ENCODE measurements at places on chromosomes 1 and 21.

DNA sequence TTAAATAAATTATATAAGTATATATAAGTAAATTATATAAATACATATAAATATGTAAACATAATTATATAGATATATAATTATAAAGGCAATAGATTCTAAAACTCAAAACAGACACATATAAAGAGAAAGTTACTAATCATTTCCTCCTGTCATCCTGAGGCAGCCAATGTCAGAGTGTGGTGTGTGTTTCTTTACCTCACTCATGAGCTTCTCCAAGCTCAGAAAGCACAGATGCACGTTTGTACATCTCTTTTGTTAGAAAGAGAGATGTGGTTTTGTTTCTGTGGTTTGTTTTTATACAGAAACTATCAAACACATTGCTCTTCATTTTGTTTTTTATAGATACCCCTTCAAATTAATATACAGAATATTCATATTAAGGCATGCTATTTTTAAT, 594.8 kb downstream of the USP25 start:
- no peak for DNase-seq

DNA sequence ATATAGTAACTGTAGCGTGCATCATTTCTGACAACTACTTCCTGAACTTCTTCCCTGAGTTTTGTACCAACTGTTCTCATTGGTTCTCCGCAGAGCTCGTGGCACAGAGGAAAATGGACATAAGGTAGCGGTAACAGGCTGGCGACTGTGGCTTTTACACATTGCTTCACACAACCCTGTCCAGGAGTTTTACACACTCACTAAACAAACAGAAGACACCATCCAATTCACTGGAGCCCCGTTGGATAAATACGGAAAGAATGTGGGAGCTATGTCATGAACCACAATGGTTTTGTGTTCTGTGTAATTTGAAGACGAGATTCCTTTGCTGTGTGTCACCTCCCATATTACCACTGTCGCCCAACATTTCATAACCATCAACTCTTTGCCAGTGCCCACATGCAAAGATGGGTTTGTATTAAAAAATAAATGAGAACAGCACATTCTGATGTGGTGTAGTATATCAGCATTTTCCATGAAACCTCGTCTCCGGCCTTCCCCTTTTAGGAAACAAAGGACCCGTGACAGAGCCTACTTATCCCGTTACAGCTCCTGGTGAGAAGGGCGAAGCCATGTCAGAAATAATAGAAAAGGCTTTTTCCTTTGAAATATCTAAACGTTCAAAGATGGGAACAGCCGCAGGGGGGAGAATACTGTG, 47.4 kb upstream of the ENAH start:
- DNase-seq, result no peak

DNA sequence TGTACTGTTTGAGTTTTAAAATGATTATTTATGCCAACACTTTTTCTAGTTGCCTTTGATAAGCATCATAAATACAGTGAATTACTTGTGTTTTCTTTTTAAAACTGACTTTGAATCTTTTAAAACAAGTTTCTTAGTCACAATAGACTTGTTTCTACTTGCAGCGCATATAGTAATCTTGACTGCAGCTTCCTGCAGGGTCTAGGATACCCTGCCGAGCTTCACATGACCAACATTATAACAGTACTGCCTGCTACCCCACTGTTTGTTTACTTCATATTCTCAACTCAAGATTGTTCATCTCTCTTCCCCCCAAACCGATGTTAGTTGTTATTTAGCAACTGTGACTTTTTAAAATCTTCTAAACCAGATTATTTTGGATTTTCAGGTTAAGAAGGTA, 751.3 kb upstream of the NEGR1 start:
- DNase-seq, result no peak

- DNase-seq, result no peak
Observed at GRCh38 chr1:27555700-27556424, 48.1 kb downstream of the AHDC1 start.

GRCh38 chr1:234188454-234188792, 184.8 kb upstream of the COA6 start:
- DNase-seq, result peak; percentile 55

GRCh38 chr1:17156108-17156507, 36.9 kb upstream of the PADI2 start:
- DNase-seq, result peak; percentile 91

DNA sequence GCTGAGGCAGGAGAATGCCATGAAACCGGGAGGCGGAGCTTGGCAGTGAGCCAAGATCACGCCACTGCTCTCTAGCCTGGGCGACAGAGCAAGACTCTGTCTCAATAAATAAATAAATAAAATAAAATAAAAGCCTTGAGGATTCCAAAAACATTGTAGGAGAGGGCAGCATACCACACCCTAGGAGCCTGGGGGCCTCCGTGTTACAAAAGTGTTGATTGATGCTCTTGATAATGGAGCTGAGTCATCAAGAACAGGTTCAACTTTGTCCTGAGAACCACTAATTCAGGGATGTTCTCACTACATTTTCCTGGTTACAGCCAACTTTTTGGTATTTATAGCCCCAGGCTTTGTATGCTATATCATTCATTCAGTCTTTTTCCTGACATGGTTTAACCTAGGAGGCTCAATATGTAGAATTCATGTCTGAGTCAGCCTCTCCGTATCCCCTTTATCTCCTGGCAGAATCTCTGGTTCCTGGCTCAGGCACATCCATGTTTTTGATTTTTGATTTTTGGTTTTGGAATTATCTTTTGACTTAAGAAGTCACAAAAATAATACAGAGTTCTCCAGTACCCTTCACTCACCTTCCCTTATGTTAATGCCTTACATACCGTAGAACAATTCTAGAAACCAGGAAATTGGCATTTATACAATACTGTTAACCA, 69.4 kb downstream of the LRRC8D start:
- no peak for DNase-seq

DNA sequence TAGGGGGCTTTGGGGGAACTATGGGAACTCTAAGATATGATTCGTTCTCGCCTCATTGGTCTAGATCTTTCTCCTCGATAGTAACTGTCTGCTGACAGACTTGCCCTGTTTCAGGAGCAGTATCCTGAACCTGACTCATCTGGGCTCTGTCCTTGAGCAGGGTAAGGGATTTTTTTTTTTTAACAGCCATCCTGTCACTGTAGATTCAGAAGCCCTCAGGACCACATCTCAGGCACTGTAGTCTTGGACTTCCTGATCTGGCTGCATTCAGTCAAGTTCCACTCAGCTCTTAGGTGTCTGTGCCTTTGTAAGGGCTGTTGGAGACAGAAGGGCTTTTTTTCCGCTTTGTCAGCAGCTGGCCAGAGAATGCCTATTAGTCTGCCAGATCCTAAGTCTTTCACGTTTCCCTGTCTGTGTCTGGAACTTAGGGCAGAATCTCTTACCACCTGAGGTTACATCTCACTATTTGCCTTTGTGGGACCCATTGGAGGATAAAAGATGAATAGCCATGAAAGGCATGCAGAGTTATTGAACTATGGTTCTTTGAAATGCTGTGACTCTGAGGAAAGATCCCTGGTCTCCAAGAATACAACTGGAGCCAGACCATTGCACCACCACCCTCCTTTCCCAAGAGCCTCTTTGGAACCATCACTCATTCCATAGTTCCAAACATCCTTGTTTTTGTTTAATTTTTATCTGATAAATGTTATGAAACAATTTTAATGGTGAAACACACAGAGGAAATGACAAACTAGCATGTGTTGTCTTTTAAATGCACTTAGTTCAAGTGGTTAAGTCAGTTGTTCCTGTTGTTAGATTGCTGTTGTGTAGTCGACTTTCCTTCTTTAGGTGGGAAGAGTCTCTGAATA, 49.7 kb upstream of the MACF1 start:
- DNase-seq, result no peak

- no peak for DNase-seq
Observed at GRCh38 chr1:159581422-159581821, 6.2 kb upstream of the APCS start.

- no peak for DNase-seq
Observed at GRCh38 chr1:175176246-175176645, 16.3 kb downstream of the KIAA0040 start.

GRCh38 chr1:153538315-153538821, 2.4 kb downstream of the S100A5 start:
- no peak for DNase-seq

GRCh38 chr1:34267326-34267725, 90.6 kb downstream of the C1orf94 start:
- no peak for DNase-seq

DNA sequence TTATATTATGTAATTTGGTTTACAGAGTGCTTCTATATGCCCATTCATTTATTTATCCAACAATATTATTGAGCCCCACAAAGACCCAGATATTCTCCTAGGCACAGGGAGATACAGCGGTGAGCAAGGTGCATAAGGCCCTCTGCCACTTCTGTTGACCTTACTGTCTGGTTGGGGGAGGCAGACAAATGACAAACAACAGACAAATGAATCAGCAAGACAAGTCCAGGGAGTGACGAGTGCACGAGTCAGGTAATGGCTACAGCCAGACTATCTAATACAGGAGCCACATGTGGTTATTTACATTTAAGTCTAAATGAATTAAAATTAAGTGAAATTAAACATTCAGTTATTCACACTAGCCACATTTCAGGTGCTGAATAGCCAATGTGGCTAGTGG, 22.0 kb upstream of the BCAR3 start:
- no peak for DNase-seq

DNA sequence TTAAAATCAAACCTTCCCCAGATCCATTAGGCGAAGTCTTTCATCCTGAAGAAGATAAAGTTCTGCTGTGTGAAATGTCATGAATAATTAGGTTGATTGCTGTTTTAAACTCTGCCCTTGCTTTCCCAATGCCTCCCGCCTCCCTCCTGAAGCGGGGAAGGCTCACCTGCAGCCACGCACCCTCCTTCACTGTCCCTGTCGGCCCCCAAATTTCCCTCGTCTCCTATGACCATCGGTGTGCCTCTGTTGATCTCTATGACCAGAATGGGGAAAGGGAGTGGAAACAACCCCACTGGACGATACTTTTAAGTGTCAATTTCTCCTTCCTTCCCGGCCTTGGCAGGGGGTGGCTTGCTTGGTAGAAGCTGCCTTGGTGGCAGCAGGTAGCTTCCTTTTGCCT, 35.1 kb downstream of the LHX4 start:
- no peak for DNase-seq

GRCh38 chr1:119861547-119861946, 34.8 kb downstream of the ADAM30 start:
- DNase-seq, result no peak

- no peak for DNase-seq
Observed at GRCh38 chr1:222948079-222948478, 133.2 kb downstream of the DISP1 start.

DNA sequence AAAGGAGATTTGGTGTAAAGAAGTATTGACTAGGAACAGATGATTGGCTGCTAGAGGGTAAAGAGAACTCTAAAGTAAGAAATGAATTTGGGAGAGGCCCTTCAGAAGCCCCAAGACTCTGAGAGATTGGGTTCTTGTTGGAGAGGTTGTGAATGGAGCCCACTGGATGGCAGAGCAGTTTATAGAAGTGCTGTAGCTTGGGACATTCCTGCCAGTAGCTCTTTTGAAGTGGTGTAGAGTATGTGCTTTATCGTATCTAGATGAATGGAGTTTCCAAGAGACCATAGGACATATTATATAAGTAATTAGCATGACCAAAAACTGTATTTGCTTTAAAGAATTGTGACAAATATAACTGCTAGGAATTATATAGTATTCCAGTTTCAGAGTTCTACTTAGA, 21.3 kb downstream of the USP25 start:
- DNase-seq, result no peak

DNA sequence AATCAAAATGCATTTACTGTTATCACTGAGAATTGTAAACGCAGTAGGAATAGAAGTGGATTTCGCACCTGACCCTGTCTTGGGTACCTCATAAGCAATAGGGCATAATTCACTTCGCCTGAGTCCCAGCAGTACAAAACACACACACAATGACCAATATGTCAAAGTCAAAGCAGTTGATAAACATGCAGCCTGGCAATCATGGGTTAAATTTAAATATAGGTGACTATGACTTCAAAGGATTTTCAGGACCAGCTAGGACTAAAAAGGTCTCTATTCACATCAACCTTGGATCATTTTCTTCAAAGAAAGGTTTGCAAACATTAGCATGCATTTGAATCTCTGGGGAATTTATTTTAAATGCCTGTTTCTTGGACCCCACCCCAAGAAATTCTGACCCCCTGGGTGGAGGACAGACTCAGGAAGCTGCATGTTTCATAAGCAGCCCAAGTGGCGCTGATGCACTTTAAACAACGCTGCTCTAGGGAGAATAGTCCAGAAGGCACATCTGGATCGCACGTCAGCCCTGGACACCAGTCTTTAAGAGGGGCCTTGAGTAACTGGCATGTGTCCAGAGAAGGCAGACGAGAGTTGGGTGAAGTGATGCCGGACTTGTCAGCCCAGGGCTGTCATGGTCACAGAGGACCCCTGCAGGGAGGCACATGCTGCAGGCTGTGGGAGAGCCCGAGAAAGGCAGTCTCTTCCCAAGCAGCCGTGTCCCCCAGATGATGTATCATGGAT, 55.7 kb upstream of the EFHD2 start:
- no peak for DNase-seq

DNA sequence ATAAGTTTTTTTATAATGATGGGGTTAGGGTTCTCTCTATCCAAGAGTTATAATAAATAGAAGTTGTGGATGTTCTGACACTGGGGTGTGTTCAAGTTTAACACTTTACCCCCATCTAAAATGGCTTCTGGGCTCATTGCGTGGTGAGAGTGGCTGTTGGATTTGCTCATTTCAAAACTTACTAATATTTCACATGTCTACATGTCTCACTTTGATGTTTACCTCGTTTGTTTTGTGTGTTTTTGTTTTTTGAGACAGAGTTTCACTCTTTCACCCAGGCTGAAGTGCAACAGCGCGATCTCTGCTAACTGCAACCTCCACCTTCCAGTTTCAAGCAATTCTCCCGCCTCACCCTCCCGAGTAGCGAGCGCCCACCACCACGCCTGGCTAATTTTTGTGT, 3.7 kb downstream of the RRP1B start:
- DNase-seq, result no peak

GRCh38 chr21:15549671-15550070, 180.1 kb upstream of the USP25 start:
- no peak for DNase-seq

- no peak for DNase-seq
Observed at GRCh38 chr1:150955280-150955679, 19.4 kb downstream of the CERS2 start.

GRCh38 chr1:94755675-94756074, 64.5 kb upstream of the SLC44A3 start:
- peak; percentile 6 for DNase-seq

DNA sequence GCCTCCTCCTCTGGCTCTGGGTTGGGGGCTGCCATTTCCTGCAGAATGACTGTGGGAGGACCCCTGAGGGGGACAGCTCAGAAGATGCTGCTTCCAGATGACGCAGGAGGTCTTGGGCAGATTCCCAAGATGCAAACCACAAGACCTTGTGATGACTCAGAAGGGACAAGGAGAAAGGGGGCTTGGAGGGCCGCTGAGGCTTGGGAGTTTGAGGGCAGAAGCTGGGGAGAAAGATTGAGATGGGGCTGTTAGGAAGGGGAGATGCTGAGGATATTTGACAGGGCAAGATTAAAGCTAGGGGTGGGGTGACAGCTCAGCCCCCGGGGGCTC, 7.5 kb downstream of the PTPRU start:
- DNase-seq, result no peak

GRCh38 chr1:244113532-244114320, 62.6 kb downstream of the ZBTB18 start:
- DNase-seq, result no peak
